ENCODE measurements at places on chromosomes 2 and 18. TPM values are rescaled to one million over a fixed set of nuclear protein-coding genes. Genes with fewer than 3 reads are reported as not detected.

Gene GPR35
- total RNA-seq, result 2.5 TPM

Gene DTNA
- 6.2 TPM for total RNA-seq

DNA sequence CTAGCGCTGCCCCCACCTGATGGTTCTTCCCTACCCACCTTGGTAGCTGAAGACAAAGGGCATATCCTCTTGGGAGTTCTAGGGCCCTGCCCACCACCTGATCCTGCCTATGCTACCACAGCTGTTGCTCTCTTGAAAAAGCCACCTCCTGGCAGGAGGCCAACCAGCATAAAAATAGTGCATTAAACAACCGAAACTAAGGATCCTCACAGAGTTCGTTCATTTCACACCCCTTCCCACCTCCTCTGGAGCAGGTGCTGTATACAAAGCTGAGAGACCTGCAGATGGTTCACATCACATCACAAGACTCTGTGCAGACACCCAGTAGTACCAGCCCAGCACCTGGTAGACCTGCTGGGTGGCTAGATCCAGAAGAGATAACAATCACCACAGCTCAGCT lies 1348.0 kb upstream of the TMEFF2 start:
- DNase-seq, result no peak

GRCh38 chr18:3281456-3282400 lies 19.8 kb downstream of the MYL12B start:
- DNase-seq, result no peak

GRCh38 chr18:24937639-24938275 lies 414.2 kb downstream of the ZNF521 start:
- DNase-seq, result no peak
